ENCODE measurements at places on chromosomes 4 and X.

DNA sequence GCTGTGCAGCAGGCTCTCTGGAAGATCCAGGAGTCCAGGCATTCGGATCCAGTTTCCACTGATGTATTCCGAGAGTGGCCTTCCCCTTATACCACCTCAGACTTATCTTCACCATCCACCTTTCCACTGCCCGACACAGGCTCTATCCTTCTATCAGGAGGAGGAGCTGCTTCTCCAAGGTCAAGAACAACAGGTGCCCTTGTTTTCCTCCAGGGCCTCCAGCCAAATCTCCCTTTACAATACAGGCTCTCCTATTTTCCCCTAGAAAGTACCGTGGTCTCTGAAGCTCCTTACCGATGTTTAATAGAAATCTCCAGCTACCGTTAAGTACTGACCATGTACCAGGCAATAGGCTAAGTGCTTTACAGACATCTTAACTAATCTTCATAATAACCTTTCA, 61.3 kb downstream of the AFAP1 start:
- DNase-seq: no peak

DNA sequence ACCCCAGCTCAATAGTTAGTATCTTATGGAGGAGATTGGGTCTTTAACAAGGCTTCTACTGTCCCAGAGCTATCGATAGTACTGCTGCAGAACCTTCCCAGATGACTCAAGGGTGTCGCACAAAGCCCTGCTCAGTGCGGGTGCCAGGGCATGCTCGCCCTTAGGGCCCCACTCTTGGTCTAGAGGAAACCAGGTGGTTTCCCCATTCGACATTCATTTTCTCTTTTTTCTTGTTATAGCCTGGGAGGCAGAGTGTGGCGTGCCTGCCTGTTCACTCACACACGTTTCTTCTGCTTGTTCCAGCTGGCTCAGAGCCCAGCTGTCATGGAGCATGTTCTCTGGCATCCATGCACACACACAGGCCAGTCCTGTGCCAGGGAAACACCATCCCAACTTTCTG, 144.5 kb downstream of the SMIM20 start:
- no peak for DNase-seq

GRCh38 chrX:151912780-151913179, at the start of gene MAGEA4:
Gene MAGEA4, plus strand, starts transcription at chrX:151912889. Its CDS starts 10,776 bp downstream, at chrX:151923665.
- no peak for DNase-seq

GRCh38 chr4:143344774-143345173, 8.1 kb downstream of the GAB1 start:
- DNase-seq: no peak

DNA sequence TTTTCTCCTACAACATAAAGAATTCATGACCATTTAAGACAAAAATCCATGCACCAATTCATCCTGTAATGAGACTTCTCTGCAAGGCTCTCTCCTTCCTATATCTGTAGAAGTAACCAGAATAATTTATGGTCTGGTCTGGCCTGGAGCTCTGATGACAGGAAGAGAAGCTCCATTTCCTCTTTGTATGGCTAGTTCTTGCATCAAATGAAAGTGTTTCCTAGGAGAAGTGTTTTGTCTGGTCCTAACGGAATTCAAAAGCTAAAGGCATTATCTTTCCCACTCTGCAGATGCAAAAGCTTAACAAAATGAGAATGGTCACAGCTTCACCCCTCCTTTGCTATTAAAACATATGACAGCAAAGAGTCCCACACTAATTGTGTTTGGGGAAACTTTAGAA, 55.1 kb downstream of the SPATA18 start:
- DNase-seq: no peak

GRCh38 chr4:181127171-181127570, 1116.0 kb upstream of the TENM3 start:
- no peak for DNase-seq

- DNase-seq: no peak
Observed at GRCh38 chrX:40960041-40960440, 125.2 kb upstream of the USP9X start.

DNA sequence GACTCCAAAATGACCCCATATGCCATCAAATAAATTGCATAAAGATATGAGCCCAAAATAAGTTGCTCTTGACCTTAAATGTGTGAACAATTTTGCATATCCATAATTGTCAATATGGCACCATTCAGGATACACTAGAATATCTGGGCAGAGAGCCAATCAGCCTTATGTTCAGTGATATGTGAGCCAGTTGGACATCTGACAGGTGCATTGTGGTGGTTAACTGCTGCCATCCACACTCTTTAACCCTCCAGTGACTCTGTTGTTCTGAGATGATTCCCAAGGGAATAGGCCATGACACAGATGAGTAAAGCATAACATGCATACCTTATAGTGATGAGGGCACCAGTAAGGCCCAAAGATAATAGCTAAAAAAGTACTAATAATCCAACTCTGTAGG, 500.1 kb downstream of the PCDH18 start:
- DNase-seq: no peak

DNA sequence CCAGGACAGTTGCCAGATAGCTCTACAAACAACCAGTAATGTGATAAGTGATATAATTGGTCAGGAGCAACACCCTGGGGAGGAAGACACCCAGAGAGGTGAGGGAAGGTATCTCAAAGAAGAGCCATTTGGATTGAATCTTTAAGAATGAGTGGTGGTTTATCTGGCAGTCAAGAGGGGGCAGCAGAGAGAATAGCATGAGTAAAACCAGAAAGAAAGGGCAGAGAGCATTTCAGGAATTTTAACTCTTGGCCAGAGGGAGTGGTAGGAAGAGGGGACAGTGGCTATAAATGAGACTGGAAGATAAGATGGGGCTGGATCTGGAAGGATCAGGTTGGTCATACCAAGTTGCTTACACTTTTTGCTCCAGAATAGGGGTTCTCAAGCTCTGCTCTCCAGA, 5.9 kb upstream of the SEPTIN6 start:
- DNase-seq: no peak

DNA sequence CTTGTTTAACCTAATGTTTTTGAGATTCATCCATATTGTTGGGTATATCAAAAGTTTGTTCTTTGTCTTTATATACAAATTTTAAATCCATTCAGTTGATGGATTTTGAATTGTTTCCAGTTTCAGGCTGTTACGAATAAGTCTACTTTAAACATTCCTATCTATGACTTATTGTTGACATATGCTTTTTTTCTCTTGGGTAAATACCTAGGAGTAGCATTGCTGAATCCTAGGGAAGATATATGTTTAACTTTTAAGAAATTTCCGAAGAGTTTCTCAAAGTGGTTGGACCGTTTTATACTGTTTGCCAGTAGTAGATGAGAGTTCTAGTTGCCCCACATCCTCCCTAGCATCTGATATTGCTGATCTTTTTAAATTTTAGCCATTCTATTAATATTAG, 60.9 kb upstream of the IL13RA1 start:
- DNase-seq: no peak

- DNase-seq: no peak
Observed at GRCh38 chr4:25580633-25581467, 74.8 kb upstream of the SLC34A2 start.

DNA sequence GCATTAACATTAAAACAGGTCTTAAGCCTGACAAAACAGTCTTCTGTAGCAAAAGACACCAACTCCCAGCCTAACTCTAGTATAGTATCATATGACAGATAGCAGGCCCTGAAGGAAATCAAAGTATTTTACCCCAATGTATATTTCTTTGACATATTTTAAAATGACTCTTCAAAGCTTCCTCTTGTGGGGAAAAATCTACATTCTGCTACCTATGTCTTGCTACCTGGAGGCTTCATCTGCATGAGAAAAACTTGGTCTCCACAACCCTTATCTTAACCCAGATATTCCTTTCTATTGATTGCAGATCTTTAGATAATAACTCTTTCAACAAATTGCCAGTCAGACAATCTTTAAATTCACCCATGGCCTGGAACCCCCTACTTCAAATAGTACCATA, 1620.4 kb downstream of the PCDH7 start:
- DNase-seq: no peak

DNA sequence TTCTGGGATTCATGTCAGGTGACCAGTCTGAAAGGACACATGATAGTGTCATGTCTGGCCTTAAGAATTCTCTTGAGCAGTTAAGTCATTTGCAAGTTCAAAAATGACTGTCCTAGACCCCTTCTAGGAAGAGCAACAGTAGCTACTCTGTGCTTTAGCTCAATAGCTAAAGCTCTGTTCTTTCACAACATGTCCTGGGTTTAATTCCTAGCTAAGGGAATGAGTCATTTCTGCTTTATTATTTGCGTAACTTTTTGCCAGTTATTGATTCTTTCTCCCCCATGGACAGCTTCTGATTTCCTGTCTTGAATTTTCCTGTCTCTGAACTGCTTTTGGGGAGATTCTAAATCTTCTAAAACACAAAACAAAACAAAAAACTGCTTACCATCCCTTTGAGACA, 1055.8 kb upstream of the DIAPH2 start:
- no peak for DNase-seq

DNA sequence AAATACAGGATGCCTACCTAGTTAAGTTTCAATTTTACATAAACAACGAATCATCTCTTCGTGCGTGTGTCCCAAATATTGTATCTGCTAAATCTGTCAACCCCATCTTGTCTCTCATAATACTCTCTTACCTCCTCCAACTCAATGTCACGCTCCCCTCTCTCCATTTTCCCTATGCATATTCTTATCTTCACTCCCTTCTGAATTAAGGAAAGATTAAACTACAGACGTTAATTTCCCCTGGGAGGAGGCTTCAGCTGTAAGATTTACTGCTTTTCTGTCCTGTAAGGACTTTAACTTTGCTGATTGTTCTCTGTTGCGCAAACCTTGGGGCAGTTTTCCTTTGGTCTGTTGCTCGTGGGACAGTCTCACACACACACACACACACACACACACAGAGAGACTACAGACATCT, 455 bp upstream of the ABCB7 start:
- DNase-seq: no peak

DNA sequence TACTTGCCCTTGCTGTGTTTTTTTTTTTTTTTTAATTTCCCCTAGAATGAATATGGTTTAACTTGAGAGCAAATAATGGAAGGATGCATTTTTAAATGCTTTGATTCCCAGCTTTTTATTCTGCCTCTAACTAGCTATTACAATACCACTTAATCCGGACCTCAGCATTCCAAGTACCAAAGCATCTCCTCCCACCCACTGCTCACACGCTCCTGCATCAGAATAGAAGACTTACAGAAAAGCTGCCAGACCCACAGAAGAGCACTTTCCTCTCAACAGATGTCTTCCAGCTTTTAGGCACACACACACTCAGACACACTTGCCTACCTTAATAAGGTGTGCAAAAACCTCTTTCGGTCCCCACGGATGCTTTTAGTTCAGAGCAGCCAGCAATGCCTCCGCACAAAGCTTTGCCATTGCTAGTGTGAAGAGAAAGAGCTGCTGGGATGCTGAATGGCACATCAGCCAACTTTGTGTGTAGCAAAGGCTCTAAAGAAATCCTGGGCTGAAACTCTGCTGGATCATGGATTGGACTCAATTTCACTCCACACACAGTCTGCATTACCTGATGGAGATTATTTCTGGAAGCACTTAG, 1056.2 kb downstream of the DMD start:
- no peak for DNase-seq

GRCh38 chrX:131977619-131978018, 45.5 kb upstream of the STK26 start:
- no peak for DNase-seq

- DNase-seq: no peak
Observed at GRCh38 chr4:165402375-165402774, 23.6 kb downstream of the CPE start.

- no peak for DNase-seq
Observed at GRCh38 chrX:1609762-1610161, 5.1 kb upstream of the ASMT start.

- no peak for DNase-seq
Observed at GRCh38 chr4:142420311-142421095, 425.6 kb downstream of the INPP4B start.

DNA sequence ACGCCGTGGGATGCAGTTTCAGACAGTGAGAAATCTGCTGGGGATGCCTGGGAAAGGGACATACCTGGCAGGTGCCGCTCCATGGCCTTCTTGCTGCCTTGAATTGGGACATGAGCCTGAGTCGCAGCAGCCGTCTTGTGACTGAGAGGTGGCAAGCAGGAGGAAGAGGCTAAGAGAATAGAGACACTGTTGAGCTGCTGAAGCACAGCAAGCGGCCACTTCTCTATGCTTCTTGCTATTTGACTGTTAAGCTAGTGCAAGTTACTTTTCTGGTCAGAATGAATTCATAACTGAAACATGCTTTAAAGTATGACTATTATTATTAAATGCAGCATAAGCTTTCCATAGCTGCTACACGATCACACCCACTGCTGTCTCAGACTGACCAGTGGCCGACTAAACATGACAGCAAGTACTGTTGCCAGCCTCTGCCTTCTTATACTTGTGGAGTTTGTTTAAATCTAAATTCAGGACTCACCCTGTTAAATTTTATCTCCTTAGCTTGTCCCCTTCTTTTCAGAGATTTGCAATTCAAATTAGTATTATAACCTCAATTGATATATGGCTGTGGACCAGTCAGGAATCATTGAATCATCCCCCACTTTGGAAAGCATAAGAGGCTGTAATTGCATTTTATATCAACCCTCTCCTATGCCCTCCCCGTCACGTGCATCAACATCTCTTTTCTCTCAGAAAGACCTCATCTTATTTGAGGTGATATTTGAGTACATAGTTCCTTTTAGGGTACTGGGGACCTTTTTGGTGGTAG, 24.8 kb upstream of the ACSL1 start:
- DNase-seq: peak; percentile 74

GRCh38 chr4:46934726-46935125, 25.7 kb upstream of the COX7B2 start:
- no peak for DNase-seq

- DNase-seq: peak; percentile 68
Observed at GRCh38 chrX:16882702-16883486, 12.7 kb upstream of the RBBP7 start.

Data from GM06990 (cell line).